Kasumi-1 (cell line): ENCODE measurements at places on chromosomes 7 and 10.

- DNase-seq: peak; percentile 75
Observed at GRCh38 chr10:14742815-14743214, 31.9 kb downstream of the FAM107B start.

- DNase-seq: no peak
Observed at GRCh38 chr7:155811895-155812761, at the start of gene SHH. SHH (minus strand) TSS chr7:155812463; CDS start chr7:155812122, 341 bp downstream.

GRCh38 chr10:132354356-132355094 is 22.5 kb downstream of the LRRC27 start:
- DNase-seq: no peak

GRCh38 chr7:36474283-36475010 is 84.8 kb downstream of the ANLN start:
- DNase-seq: peak; percentile 91

GRCh38 chr10:33391611-33392465 is 57.4 kb upstream of the NRP1 start:
- DNase-seq: no peak

GRCh38 chr7:111138193-111138569 is 47.3 kb downstream of the LRRN3 start:
- DNase-seq: peak; percentile 63

GRCh38 chr7:4822677-4823076 is 39.2 kb downstream of the PAPOLB start:
- no peak for DNase-seq

- DNase-seq: no peak
Observed at GRCh38 chr7:131560061-131560460, 3.6 kb upstream of the PODXL start.

DNA sequence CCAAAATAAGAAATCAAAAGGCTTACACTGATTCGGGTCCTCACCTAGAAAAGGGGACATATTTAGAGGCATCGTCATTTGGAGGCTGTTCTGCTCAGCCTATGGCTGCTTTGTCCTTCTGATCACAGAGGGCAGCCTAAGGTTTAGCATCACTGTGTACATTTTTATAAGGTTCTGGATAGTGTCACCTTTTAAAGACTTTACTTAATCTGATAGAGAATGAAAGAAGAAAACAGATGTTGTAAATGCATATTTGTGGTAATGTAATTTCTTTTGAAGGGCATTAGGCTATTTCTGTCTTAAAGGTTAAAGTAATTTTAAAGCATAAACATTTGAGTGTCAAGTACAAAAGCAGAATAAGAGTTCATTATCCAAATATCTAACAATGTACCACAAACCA is 445.3 kb upstream of the LRRN3 start:
- DNase-seq: no peak

DNA sequence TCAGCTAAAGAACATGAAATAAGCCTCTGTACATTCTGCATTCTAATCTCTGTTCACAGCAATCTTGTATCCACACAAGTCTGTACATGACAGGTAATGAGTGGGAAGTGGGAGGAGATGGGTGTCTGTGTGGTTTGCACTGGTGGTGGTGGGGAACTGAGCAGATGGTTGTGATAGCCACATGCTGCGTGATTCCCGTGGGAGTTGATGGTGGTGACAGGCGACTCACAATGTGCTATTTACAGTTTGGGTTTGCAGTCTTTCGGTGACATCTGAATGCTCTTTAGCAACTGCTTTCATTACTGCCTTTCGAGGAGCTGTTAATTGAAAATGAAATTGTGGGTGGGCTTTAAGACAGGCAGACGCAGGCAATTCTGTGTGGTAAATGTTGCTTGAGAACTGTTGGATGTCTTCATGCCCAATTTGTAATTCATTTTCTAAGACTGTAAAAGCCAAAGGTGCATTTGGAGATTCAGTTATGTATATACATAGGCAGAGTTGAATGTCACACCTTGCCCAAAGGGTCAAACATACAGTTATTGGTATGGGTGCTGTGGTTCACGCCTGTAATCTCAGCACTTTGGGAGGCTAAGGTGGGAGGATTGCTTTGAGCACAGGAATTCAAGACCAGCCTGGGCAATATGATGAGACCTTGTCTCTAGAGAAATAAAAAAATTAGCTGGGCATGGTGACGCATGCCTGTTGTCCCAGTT is 308.2 kb downstream of the AUTS2 start:
- DNase-seq: no peak

- no peak for DNase-seq
Observed at GRCh38 chr7:42880392-42880791, 31.5 kb downstream of the C7orf25 start.

DNA sequence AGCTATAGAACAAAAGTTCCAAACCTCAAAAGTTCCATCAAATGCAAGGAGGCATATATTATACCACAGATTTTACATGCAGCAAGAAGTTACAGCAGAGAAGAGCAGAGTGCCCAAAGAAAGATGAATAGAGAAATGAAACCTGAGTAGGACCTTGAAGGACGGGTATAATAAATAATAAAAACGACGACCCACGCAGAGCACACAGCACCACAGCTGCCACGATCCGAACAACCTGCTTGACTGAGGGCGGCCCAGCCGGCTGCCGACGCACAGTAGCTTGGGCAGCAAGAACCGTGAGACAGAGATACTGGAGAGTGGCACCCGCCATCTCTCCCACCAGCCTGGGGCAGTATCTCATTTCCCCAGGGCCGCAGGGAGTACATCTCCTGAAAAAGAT is 79.0 kb downstream of the HIPK2 start:
- DNase-seq: no peak

GRCh38 chr10:101779544-101780186 is 3.6 kb downstream of the NPM3 start:
- DNase-seq: peak; percentile 74

DNA sequence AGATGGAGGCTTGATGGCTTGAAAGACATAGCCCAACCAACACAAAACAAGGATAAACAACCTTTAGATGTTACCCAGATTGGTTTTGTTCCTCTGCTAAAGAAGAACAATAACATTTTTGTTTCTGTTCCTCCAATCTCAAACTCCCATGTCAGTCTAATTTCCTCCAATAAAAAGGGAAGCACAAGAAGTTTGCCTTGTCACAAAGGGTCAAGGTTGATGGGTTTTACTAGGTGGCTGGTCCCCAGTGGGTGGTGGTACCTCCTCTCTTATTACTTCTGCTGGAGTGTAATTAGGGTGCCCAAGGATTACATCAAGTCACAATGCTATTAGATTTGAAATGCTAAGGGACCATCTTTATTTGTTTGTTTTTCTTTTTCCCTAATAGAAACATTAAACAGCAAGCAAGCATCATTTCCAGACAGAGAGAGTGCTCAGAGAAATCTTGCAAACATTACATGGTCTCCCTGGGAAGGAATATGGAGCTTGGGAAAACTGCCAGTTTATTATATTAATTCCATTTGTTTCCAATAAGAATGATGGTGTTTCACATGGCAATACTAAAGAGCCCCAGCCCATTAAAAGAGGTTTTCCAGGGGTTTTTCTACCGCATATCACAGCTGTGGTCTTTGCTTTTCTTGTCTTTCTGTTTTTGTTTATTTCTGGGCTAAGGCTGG is 78.3 kb upstream of the AOAH start:
- no peak for DNase-seq

GRCh38 chr7:27688646-27689045 is 26.0 kb upstream of the HIBADH start:
- DNase-seq: no peak

DNA sequence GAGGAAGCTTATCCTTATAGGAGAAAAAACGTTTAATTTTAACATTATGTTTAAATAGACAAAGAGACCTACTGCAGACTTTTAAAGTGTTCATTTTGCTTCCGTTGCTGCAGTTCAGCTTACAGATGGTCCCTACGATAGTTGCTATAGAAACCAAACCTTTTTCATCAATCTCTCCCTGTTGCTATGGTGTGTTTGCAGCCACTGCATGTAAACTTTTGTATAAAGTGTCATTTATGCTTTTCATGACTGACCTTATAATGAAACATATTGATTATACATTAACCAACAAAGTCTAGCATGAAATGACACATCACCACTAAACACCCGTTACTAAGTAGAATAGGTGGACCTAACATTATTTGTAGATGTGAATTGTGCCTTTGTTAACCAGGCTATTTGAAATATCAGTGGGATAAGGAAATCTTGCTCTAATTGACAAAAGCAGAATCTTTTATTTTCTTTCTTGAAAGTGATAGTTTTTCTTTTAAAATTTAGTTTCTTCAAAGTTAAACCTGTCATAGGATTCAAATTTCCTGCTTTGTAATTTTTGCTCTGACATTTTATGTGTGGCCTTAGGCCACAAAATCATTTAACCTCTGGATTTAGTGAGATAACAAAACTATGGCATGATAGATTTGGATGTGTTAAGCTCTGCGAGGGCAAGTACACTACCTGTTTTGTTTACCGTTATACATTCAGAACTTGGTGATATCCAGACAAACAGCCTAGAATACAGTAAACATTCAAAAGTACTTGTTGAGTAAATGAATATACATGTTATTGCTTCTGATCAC is 64.0 kb downstream of the CACNB2 start:
- no peak for DNase-seq

DNA sequence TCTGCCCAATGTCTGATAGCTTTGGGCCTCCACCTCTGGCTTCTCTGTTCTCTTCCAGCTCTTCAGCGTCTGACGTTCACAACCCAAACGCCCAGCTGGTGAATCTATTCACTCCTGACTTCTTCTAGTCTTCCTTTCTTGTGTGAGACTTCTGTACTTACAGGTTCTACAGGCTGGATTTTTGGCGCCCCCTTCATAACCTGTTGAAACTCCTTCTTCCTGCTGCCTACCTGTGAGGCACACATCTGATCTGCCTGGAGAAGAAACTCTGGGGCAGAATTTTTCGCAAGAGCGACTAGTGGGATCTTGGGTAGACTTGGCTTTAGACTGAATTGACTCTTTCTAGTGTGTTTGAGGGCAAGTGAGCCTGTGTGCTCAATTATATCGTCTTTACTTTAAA is 249.3 kb downstream of the REEP3 start:
- no peak for DNase-seq

- peak; percentile 16 for DNase-seq
Observed at GRCh38 chr7:17299483-17299991, 1.1 kb downstream of the AHR start.

DNA sequence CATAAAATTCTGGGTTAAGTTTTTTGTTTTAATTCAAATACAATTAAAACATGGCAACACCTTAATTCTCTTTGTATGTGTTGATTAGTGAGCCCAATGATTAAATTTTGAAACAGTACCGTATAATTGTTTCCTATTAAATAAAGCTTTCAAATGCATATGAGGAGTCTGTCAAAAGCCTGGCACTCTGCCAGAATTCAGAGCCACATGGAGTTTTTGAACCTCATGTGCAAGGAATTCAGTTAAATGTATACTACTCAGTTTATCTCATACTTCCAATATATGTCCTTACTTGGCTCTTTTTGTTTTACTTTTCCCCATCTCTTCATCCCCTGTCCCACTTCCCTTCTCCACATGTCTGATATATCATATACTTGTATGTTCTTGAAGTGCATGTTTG is 165.6 kb upstream of the FAM3C start:
- no peak for DNase-seq

- DNase-seq: no peak
Observed at GRCh38 chr10:117419921-117420320, 44.7 kb upstream of the PDZD8 start.

DNA sequence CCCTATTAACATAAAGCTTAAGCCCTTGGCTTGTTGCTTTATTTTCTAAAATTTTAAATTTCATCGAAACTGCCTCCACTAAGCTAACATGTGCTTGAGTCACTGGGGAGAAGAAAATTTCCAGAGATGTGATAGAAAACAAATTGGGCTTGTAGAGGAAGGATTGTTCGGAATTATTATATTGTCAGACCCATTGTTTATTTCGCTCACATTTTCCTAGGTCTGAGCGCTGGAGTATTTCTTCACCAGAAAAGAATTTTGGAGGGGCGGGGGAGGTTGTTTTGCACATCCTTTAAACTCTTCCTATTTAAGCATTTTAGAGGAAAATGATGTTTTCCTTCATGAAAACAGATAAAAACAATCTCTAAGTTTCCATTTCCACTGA is 29.1 kb downstream of the CELF2 start:
- DNase-seq: no peak

- DNase-seq: no peak
Observed at GRCh38 chr10:90920986-90921666, at the start of gene ANKRD1. ANKRD1 (minus strand) TSS chr10:90921087; CDS start chr10:90921027, 60 bp downstream.

GRCh38 chr7:41695661-41696322 is 7.1 kb downstream of the INHBA start:
- DNase-seq: no peak

DNA sequence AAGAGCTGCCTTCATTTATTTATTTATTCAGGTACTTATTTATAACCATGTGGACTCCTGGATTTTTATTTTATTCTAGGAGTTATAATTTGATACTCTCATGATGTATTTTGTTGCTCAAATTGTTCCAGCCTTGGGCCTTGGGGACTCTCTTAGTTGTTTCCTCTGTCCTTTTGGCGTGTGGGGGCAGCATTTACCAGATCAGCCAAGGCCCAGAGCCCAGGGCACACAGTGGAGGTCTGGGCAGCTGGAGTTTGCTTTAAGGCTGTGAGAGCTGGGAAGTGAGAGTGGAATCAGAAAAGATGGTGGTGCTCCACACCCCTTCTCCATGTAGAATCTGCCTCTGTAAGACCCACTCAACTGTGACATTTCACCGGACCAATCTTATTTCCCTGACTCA is 398.9 kb downstream of the RPS24 start:
- DNase-seq: no peak

- DNase-seq: no peak
Observed at GRCh38 chr7:20226860-20227259, 9.7 kb upstream of the MACC1 start.

GRCh38 chr7:1885465-1886226 is 215.6 kb downstream of the ELFN1 start:
- DNase-seq: no peak

DNA sequence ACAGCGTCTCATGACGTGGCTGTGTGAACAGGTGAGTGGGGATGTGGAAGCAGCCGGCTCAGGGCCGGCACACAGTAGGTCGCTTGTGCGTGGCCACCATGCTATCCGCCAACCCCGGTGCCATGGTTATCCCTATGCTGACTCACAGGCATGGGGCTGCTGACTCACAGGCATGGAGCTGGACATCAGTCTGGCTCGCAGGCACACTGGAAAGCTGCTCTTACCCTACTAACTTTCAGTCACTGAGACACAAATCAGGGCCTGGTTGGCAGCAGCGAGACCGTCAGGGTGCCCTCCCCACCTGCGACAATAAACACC is 341.9 kb downstream of the PTPRN2 start:
- no peak for DNase-seq

- DNase-seq: no peak
Observed at GRCh38 chr7:44964831-44965440, 13.9 kb downstream of the MYO1G start.
